ENCODE measurements at places on chromosomes 5 and 9.

DNA sequence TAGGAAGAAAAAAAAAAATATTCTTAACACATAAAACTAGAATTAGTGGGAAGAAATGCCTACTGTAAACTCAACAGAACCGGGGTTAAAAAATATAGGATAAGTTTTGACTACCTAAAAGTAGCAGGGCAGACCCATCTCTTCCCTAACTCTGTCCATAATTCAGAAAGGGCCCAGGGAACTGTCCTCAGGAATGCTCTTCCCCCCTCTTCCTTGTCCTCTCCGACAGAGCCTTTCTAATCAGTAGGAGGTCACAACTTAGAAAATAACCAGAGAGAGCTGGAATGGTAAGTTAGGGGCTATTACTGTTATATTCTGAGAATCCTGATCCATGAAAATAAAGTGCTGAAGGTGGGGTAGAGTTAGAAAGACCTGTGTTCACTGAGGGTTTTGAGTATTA lies 22.2 kb downstream of the PIK3R1 start:
- DNase-seq = no peak

- no peak for DNase-seq
These were observed 356.7 kb upstream of the TRPC7 start for GRCh38 chr5:136722086-136722485.

DNA sequence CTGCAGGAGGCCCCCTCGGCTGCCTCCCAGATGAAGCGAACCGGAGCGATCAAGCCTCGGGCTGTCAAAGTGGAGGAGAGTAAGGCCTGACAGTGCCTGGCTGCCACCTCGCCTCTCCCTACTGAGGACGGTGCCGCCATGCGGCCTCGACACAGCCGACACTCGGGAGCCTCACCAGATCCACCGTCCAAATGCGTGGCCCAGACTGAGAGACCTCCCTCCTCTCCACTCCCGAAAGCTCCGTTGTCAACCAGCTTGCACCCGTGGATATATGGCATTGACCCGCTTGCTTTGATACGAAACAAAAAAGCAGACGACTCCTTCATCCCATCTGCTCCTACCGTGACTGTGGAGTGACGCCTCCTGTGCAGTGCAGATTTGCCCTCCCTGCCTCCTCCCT lies 6.9 kb upstream of the POMT1 start:
- DNase-seq = no peak

GRCh38 chr5:143447983-143448382 lies 44.5 kb upstream of the NR3C1 start:
- DNase-seq = no peak

DNA sequence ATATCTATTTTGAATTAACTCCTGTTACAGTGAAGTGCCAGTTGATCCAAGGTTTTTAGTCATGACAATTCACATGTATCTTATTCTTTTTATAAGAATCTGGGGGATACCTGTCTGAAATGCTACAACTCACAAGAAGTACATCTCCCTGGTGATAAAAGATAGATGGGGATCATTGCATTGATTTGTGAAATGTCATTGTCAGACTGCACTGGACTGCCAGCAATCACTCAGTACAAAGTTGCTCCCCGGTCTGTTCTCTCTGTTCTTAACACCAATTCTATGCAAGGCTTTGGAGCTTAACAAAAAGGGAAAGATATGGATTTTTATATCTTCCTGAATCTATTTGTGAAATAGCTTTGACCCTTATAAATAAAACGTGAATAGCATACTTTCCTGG lies 171.8 kb upstream of the PCSK5 start:
- no peak for DNase-seq

GRCh38 chr9:77453825-77454647 lies 194.1 kb downstream of the GNA14 start:
- no peak for DNase-seq

GRCh38 chr5:98031496-98031895 lies 742.0 kb upstream of the RGMB start:
- no peak for DNase-seq

DNA sequence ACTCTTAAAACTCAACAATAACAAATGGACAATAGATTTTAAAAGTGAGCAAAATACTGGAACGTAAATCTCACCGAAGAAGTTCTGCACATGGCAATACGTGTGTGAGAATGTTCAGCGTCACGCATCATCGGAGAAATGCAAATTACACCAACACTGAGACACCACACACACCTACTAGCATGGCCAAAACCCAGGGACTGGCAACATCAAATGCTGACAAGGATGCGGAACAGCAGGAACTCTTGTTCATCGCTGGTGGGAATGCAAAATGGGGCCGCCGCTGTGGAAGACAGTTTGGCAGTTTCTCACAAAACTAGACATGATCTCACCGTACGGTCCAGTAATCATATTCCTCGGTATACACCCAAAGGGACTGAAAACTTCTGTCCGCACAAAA lies 21.6 kb upstream of the CLPTM1L start:
- no peak for DNase-seq

GRCh38 chr5:169263591-169263990 lies 37.3 kb downstream of the SLIT3 start:
- no peak for DNase-seq

- no peak for DNase-seq
These were observed 181.7 kb upstream of the TLX3 start for GRCh38 chr5:171127314-171127713.

- DNase-seq = peak; percentile 53
These were observed 6.9 kb downstream of the ARPC5L start for GRCh38 chr9:124868511-124869465.

Data from NCI-H510A treated with DMSO at 0.1 percent for 48 hours (cell line).